ENCODE measurements at places on chromosomes 3 and 15. TPM values are rescaled to one million over a fixed set of nuclear protein-coding genes. Genes with fewer than 3 reads are reported as not detected.

The OR5K4 gene
- total RNA-seq = not detected

The GPR149 gene
- total RNA-seq = not detected

DNA sequence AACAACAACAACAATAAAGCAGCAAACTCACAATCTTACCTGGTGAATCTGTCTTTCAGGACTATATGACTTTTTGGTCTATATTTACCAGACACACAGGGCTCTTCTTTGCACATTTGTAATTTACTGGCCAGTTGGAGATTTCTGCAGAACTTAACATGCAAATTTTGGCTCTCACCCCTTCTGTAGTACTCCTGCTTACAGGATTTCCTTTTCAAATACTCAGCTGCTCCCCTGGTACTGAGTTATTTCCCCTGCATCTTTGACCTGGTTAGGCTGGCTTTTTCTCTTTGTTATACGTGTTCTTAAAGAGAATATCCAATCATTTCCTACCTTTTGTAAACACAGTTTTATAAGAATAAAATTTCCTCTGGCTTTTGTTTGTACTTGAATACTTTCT, 228.0 kb downstream of the MBNL1 start:
- no peak for DNase-seq

DNA sequence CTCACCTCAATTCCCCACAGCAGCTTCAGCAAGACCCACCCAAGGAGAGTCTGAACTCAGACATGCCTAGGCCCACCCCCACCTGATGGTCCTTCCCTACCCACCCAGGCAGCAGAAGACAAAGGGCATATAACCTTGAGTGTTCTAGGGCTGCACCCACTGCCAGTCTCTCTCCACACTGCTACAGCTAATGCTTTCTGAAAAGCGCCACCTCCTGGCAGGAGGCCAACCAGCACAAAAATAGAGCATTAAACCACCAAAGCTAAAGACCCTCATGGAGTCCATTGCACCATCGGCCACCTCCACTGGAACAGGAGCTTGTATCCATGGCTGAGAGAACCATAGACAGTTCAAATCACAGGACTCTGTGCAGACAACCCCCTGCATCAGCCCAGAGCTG, 11.3 kb upstream of the RPL39L start:
- peak; percentile 85 for DNase-seq

DNA sequence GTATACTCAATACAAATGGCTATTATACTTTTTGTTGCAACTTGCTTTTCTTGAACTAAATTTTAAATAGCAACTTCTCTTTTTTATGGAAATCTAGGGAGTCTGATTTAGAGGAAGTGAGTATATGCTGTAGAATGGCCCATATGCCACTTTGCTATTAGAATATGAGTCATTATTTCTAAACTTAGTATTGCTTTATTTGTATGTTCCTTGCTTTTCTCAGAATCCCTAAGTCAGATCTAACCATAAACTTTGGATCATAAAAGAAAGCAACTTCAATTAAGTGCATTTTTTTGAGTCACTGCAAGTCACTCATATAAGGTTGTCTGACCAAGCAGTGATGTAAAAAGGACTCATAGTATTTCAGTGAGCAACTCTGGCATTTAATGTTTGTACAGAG, 17.5 kb upstream of the SPTSSB start:
- DNase-seq = no peak

GRCh38 chr3:14797731-14798130, 21.0 kb upstream of the FGD5 start:
- no peak for DNase-seq

Data from activated CD8-positive, alpha-beta T cell treated with anti-CD3 and anti-CD28 coated beads for 36 hours (primary cell).